ENCODE measurements at places on chromosomes 12 and 14.
A peak's percentile ranks its signal among the peaks of the same experiment; 100 is the strongest.

- DNase-seq, result peak; percentile 41
Measured at GRCh38 chr12:6534945-6535696, 804 bp downstream of the GAPDH start.

GRCh38 chr12:3041558-3042164, 35.5 kb upstream of the TSPAN9 start:
- DNase-seq, result no peak

DNA sequence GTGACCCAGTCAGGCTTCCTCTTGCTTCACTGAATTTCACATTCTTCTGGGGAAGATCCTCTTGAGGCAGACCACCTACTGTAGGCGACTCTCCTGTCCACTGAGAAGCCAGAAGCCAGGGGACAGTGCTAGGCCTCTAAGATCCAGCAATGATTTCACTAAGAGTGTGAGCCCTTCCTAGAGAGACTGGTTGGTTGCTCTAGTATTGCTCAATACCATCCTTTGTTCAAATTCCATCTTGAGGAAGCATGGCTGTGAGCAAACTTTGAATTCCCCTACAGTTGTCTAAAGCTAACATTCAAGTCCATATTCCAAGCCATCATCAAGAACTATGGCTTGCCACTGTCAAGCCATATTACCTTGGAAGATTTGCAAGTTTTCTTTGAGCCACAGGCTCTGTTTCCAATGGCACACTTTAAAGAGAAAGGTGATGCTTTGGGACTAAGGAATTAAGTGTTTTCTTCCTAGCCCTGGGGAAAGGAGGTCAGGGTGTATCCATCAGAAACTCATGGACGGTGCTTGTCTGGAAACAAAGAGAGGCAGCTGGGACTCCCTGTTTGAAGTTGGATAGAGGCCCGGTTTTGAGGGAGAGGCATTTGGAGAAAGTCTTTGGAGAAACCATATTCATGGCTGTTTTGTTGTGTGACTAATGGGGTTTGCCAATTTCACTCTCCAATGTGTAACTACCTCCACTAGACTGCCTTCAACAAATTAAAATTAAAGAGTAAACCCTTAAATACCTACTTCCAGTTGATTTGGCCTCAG, 1217.9 kb downstream of the VRK1 start:
- no peak for DNase-seq

DNA sequence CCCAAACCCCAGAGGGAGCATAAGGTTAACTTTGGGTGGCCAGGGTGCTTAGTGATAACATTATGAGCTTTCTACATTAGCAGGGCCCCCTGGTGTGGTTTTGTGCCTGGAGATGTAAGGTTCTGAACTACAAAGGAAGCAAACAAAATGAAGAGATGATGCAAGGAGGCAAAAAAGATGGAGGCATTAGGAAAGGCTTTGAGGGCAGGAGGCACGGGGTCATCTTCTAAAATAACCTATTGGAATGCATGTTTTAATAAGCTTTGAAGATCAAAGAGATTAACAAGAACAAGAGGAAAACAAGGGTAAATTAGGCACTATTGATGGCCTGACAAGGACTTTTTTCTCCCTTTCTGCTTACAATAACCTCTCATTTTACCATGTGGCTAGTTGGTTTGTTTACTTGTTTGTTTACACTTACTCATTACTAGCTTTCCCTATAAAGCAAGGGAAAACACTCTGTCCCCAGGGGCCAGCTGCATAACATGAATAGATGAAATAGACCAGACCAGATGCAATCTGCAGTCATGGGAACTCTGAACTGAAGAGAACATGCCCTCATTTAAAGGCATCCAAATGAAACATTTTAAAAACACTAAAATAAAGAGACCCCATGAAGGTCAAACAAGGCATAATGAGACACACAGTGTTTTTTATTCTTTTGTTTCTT, 390.3 kb downstream of the DIO2 start:
- no peak for DNase-seq

GRCh38 chr12:4569261-4569660, 7.3 kb downstream of the DYRK4 start:
- no peak for DNase-seq

GRCh38 chr12:108678104-108678730, 44.5 kb upstream of the SELPLG start:
- no peak for DNase-seq

- DNase-seq, result no peak
Measured at GRCh38 chr14:97354119-97354722, 557.0 kb downstream of the VRK1 start.

- peak; percentile 3 for DNase-seq
Measured at GRCh38 chr12:39990122-39991101, 115.5 kb downstream of the SLC2A13 start.

DNA sequence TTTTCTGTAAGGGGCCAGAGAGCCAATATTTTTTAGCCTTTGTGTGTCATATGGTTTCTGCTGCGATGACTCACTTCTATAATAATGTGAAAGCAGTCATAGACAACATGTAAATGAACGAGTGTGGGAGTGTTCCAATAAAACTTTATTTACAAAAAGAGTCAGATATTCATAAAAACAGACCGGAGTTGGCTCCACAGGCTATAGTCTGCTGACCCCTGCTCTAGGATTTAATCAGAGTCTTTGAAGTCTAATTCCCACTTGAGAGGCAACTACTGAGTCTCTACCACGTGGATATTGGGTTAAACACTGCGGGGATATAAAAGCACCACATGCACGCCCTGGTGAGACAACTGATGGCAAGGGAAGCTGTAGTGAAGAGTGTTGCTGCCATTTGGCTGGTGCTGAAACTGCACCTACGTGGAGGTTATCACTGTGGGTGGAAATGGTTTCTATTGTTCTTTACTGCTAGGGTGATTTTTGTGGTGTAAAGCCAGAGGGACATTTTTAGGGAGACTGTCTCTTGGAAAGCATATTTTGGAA, 3.6 kb upstream of the NINJ2 start:
- DNase-seq, result no peak

- DNase-seq, result no peak
Measured at GRCh38 chr12:1502379-1502720, 92.0 kb downstream of the FBXL14 start.
